Activated T-helper 2 cell treated with anti-CD3 and anti-CD28 coated beads, Interferon-gamma antibody, Interleukin-2, Interleukin-4, amounts not matched to agents 10 μg/mL and 5 μg/mL and 100 μg/mL, durations not matched to agents 14 hours and 24 hours and 36 hours (primary cell): ENCODE measurements at places on chromosomes 1 and 21.

GRCh38 chr1:151539321-151540020 is 638 bp upstream of the TUFT1 start:
- peak; percentile 37 for DNase-seq

DNA sequence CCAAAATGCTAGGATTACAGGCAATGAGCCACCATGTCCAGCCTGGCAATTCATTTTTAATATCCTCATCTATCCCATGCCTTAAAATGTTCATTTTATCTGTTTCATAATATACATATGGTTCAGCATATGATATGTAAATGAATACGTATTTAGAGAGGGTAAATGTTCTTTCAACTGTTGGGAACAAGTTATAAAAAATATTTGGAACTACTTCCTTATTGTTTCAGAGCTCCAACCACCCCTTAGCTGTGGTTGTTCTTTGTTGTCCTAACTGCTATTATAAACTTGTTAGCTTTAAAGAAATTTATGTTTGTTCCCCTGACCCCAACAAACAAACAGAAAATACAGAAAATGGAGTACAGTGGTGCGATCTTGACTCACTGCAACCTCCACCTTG is 14.5 kb downstream of the MCOLN2 start:
- no peak for DNase-seq

DNA sequence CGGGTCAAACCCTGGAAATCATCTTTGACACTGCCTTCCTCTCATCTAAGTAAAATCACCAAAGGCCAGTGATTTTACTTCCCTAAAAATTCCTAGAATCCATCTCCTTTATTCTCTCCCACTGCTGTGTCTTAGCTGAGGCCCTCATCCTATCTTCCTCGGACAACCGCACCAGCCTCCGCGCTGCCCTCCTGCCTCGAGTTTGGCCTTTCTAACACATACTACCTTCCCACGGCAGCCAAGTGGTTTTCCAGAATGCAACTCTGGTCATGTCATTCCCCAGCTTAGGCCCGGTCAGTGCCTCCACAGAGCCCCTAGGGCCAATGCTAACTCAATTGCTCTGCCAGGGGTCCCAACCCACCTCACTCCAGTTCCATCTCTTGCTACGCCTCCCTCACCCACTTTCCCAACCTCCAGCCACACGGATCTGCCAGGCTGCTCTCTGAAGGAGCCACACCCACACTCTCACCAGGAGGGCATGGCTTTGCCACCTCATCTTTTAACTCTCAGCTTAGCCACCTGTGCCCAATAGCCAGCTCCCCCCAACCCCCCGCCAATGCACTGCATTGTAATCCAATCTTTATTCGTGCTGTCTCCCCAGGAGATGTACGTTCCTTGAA is 6.8 kb downstream of the TMEM9 start:
- DNase-seq, result no peak

DNA sequence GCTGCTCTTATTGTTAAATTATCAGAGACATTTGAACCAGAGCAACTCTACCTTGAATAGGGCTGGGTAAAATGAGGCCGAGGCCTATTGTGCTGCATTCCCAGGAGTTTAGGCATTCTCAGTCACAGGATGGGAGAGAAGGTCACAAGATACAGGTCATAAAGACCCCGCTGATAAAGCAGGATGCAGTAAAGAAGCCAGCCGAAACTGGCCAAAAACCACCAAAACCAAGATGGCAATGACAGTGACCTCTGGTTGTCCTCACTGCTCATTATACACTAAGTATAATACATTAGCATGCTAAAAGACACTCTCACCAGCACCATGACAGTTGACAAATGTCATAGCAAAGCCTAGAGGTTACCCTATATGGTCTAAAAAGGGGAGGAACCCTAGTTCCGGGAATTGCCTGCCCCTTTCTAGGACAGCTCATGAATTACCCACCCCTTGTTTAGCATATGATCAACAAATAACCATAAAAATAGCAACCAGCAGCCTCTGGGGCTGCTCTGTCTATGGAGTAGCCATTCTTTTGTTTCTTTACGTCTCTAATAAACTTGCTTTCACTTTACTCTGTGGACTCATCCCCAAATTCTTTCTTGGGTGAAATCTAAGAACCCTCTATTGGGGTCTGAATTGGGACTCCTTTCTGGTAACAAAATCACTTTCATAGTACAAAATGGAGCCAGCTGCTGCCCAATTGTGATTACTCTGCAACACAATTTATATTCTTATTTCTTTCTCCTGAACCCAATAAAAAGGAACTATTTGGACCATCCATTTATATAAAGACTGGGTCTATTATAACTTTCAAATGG is 179.6 kb downstream of the TGFBR3 start:
- no peak for DNase-seq

GRCh38 chr1:214427871-214428277 is 123.5 kb downstream of the PTPN14 start:
- DNase-seq, result peak; percentile 85

GRCh38 chr1:209881619-209882018 is 53.8 kb downstream of the UTP25 start:
- DNase-seq, result no peak

DNA sequence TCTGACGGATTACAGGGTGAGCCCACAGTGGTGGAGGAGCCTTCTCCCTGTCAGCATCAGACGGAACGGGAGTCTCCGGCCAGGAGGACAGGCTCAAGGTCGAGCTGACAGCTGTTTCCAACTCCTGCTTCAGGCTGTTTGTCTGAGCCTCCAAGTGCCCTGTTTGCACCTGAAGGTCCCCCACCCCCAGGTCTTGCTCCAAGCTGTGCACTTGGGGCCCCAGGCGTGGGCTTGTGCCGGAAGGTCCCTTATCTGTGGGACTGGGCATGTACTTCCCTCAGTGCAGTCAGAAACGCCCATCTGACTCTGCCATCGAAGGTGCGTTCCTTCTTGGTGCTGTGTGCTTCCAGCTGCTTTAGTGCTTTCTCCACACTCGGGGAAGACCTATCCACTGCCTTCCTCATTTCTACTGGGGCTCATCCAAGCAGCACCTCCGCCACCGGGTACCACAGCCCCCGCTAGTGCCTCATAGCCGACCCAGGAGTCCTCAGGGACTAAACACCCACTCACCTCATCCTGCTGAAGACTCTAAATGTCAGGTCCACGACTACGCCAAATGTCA is 29.5 kb upstream of the CR2 start:
- DNase-seq, result no peak

DNA sequence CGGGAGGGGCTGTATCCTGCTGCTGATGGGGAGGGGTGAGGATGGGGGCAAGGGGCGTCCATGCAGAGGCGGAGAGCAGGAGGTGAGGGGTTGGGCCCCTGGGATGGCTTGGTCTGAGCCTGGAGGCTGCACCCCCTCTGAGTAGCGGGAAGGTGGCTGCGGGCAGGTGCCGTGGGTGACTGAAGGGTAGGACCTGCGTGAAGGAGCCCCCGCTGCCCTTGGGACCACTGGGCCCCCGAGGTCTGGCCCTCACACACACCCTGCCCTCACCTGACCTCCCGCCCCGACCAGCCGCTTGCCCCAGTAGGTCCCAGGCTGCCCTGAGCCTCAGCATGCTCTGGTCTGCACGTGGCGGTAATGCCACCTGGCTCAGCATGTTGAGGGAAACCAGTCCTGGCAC is 12.8 kb upstream of the SKI start:
- no peak for DNase-seq

DNA sequence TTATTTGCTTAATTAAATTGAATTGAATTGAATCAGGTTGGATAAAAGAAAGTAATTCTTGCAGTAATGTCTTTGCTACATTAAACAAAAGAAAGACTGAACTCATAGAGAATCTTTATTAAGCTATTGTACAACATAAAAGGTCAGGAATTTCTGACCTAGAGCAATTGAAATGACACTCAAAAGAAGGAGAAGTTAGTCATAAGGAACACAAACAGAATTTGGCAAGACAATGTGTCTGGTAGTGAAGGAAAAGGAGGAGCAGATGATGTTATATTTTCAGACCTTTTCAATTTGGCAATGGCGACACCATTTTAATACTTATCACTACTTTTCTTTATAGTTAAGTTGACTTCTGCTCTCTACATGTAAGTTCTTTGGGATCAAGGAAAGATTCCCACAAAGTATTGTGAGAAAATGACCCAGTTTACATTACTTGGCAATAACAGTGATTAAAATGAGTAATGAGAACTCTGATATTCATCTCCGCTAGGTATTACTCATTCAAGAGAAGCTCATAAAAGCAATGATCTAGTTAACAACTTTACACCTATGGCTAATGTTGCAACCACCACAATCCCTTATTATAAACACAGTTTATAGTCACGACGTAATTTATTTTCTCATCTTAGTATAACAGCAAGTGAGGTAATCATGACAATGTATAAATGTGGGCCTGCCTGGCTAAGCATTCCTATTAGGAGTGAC is 14.7 kb upstream of the KRTAP21-1 start:
- DNase-seq, result no peak

DNA sequence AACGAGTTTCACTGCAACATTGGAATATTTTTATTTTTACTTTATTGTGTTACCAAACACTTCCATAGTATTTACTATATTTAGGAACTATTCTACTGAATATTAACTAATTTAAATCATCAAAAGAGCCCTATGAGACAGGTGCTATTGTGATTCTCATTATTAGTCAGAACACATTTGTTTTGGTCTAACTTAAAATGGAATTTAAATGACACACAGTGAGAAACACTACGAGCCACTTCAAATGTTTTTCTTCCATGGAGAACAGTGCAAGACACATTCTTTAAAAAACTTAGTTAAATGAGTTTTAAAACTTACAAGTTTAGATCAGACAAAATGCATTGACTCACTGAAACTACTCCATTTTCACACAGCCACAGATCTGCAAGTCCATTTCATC is 6.6 kb upstream of the TRAF3IP3 start:
- DNase-seq, result no peak

DNA sequence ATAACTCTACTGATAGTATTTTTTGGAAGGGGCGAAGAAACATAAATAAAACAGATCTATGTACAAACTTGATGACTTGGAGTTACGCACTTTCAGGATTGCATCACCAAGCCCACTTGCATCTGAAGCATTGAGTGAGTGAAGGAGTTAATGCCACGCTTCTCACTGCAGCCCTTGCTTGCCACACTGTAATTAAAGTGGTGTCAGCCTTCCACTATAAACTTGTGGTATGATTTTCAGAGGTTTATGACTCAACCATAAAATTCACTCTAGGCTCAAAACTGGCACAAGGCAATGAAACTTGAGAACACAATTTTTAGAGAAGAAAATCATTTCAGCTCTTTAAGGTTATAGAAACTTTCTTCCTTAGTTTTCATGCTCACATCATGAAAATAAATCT is 93.9 kb upstream of the PRMT6 start:
- no peak for DNase-seq
